Activated naive CD4-positive, alpha-beta T cell treated with anti-CD3 and anti-CD28 coated beads, Interleukin-2, amount 50 U/mL, for 72 hours (primary cell): ENCODE measurements at places on chromosomes 6 and 20.

- no peak for DNase-seq
Measured at GRCh38 chr20:61704661-61705060, 361.0 kb downstream of the TAF4 start.

DNA sequence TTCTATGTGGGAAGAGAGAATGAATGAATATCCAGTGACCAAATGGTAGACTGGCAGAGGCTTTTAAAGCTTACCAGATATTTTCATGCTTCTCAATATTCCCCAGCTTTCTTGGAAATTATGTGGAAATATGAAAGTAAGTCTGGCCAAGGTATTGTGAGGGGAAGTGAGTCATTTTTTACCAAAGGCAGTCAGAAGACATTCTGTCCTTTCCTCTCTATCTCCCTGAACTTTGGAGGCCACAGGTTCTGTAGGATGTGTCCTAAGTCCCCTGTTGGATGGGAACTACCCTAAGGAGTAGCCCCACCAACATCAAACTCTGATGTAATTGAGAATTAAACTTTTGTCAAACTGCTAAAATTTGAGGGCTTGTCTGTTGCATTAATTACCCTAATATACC lies 593.8 kb upstream of the NRSN1 start:
- DNase-seq = no peak

DNA sequence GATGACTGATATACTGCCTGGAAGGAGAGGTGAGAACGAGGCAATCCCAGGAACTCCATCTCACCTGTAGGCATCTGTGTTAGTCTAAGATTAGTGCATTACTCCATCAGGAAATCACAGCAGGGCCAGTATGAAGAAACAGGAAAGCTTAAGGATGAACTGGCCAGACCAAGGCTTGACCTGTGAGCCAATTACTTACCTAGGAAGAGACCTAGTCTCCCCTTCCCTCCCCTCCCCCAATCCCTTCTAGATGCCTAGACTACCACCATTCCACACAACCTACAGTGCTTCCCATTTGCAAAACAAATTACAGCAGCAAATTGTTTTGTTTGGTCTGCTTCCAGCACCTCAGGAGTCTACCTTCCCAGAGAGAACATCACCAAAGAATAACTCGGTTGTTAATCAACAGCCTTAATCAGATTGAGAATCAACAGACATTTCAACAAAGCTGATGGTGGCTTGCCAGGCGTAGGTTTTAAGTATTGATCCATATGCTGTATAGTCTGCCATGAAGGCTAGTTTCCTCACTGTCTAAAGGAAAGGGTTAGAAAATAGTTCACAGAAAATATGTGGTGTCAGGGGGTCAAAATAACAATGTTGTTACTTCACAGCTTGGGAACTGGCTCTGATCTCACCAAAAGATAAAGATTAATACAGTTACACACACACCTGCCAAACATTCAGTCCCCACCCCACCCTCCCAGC lies 10.1 kb downstream of the PKHD1 start:
- DNase-seq = no peak

- no peak for DNase-seq
Measured at GRCh38 chr20:8331740-8332412, 199.8 kb downstream of the PLCB1 start.

DNA sequence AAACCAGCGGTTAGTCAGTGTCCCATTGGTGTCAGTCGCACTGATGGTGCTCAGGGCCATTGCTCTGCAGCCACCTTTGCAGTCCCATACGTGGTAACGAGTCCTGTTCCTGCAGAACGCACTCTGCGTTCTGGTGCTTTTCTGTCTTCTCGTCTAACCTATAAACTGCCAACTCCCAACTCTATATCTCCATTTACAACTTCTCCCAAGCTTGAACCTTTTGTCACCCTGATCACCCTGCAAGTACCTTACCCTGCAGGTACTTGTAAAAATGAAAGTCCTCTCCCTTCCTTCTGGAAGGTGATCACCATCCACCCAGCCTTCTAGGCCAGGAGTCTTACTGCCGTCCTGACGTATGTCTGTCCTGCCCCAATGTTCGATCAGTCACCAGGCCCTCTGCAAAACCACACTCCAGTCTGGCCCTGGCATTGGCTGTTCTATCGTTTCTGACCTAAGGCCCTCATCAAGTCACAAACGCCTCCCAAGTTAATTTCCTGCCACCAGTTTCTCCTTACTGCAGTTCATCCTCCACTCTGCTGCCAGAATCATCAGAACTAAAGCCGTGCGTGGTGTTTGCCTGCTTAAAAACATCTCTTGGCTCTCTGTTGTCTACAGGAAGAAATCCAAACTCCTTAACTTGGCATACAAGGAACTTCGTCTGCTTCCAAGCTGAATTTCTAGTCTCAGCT lies 7.9 kb downstream of the RREB1 start:
- DNase-seq = no peak

GRCh38 chr20:56360133-56360907 lies 1.5 kb downstream of the FAM210B start:
- DNase-seq = no peak
